Activated naive CD4-positive, alpha-beta T cell treated with Interleukin-2 at 50 U/mL for 16 hours (primary cell): ENCODE measurements at places on chromosomes 16 and 17.

DNA sequence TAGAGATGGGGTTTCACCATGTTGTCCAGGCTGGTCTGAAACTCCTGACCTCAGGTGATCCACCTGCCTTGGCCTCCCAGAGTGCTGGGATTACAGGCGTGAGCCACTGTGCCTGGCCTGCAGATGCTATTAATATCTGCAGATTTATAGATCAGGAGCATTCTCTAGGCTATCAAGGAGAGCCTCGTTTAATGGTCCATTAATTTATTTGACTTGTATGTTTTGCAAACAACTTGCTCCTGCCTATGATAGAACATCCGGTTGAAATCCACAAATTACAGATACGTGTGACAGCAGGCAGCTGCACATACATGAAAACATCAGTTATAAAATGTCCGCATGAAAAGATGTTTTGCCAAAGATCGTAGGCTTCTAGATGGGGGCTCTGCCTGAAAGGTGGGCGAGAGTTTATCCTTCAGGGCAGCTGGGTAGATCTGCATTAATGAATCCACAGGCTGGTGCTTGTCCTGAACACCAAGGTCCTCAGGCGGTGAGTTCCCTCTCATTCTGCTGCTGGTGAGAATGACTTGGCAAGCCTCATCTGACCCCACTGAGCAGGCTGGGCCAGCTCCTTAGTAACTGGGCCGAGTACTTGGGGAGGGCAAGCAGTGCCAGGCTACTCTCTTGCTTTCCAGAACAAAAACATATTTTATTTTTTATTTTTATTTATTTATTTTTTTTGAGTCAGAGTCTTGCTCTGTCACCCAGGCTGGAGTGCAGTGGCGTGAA lies 37.1 kb upstream of the MGAT5B start:
- DNase-seq = no peak

GRCh38 chr16:54284931-54285413 lies 1.6 kb downstream of the IRX3 start:
- DNase-seq = no peak

- no peak for DNase-seq
Observed at GRCh38 chr17:65474660-65475059, 86.8 kb downstream of the AXIN2 start.

DNA sequence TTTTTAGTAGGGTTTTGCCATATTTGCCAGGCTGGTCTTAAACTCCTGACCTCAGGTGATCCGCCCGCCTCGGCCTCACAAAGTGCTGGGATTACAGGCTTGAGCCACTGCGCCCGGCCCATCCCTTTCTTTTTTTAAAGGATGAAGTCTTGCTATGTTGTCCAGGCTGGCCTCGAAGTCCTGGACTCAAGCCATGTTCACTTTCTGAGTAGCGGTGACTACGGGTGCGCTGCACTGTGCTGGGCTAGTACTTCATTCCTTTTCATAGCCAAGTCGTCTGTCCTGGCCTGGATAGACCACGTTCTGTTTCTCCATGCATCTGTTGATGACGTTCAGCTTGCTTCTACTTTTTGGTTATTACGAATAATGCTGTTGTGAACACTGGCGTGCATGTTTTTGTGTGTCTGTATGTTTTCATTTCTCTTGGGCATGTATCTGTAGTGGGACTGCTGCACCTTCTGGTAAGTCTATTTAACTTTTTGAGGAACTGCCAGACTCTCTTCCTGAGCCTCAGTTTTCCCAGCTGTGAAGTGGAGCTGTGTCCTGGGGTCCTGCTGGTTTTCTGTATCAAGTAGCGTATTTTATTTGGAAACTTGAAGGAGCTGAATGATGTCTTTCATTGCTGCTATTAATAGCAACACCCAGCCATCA lies 40.0 kb upstream of the GSE1 start:
- no peak for DNase-seq

DNA sequence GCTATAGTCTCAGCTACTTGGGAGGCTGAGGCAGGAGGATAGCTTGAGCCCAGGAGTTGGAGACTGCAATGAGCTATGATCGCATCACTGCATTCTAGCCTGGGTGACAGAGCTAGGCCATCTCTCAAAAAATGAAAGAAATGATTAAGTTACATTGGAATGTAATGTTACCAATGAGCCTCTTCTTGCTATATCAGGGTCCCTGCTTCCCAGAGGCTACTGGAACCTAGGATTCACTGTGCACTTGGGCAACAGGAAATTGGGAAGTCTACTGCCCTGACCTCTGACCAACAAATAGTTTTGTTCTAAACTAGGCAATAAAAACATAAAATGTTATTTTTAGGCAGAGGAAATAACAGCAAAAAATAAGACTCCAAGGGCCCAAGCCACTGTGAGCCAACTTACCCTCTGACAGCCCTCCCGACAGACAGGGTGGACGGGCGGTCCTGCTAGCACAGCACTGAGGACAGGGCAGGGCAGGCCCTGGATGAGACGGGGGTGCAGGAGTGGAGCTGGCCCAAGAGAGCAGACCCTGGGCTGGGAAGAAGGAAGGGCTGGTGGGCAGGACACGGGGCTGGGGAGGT lies 27.5 kb downstream of the NSMCE1 start:
- DNase-seq = no peak

DNA sequence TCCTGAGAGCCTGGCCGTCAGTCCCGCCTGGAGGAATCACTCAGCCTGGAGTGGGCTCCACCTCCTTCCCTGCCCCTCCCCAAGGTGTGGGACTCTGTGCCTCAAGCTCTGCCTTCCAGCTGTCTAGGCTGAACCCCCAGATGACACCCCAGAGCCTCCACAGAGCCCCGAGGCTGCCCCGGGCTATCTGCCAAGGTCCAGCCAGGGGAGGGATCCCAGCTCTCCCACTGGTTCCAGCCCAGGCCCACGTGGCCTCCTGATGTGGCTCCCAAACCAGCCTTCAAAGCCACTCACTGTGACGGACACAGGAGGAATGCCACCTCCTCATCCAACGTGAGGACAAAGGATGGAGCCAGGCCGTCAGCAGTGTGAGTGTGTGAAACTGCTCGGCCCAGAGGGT lies 45.6 kb upstream of the ENPP7 start:
- DNase-seq = no peak

GRCh38 chr17:36736201-36737156 lies 135.1 kb downstream of the MRM1 start:
- no peak for DNase-seq

- DNase-seq = no peak
Observed at GRCh38 chr17:47718634-47719405, 14.2 kb upstream of the TBX21 start.

- DNase-seq = no peak
Observed at GRCh38 chr17:31731118-31731517, 127.9 kb downstream of the COPRS start.

DNA sequence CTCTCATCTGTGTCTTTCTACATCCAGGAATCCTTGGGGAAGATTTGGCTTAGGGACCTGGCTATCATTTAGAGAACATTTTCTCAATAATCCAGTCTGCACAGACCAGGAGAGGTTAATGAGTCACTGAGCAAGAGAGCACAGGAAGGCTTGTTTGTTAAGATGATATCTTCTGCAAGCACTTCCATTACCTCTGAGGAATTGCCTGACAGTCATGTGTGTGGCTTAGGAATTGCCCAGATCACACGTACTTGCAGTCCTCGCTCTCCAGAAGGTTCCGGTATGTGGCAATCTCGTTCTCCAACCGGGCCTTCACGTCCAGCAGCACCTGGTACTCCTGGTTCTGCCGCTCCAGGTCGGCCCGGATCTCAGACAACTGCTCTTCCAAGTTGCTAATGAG lies 3.3 kb downstream of the KRT37 start:
- DNase-seq = no peak

GRCh38 chr17:36504156-36504545 lies 17.7 kb downstream of the ZNHIT3 start:
- DNase-seq = no peak

DNA sequence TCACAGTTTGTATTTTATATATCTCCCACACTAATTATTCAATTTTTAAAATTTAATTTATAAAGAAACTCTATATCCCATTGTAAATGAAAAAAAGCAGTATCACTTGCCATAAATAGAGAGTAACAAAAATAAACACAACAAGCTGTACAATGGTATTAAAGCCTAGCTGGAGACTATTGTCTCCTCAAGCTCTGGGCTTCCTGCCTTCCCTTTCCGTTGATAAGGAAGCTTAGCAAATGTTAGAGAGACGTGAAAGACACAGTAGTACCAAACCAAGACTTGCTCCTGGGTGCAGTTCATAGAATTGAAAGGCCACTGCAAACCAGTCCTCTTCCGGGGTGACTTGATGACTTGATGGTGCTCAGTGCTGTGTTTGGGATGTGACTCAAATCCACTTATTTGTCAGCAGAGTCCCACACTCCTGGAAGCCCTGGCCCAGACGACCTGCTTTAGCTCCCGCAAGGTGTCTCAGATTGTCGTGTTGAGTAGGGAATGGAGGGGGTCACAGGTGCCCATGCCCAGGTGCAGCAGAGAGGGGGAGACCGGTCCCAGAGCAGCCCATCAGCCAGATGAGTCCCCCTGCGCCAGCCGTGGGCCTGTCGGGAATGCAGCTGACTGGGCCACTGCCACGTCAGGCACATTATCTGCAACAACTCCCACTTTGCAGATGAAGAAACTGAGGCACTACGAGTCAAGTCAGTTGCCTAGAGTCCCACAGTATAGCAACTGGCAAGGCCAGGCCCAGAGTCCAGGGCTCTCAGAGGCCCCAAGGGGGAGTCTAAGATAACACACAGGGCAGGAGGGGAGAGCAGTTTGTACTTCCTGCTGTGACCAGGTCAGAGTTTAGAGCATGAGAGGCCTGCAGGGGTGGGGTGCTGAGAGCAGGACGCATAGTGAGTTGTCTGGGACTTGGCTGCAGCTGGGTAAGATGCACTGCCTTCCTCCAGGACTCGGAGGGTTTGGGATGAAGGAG lies 40.5 kb downstream of the PSME3IP1 start:
- DNase-seq = no peak

- DNase-seq = no peak
Observed at GRCh38 chr17:45306623-45307022, 10.2 kb downstream of the MAP3K14 start.

GRCh38 chr16:67563708-67564468 lies 1.6 kb downstream of the CTCF start:
- no peak for DNase-seq

DNA sequence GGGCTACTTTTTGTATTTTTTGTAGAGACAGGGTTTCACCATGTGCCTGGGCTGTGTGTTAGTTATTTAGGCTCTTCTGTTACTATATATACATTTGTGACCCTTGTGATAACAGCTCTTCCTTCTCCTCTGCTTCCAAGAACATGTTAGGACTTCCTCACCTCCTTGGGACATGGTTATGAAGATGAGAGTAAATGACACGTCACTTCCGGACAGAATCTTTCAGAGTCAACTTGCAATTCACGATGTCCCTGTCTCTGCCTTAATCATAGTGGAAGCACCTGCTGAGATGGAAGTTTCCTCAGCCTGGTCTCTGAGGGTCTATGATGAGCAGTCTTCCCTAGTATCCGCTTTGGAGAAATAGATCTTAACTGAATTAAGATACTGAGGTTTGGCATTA lies 42.9 kb downstream of the CCDC42 start:
- no peak for DNase-seq

DNA sequence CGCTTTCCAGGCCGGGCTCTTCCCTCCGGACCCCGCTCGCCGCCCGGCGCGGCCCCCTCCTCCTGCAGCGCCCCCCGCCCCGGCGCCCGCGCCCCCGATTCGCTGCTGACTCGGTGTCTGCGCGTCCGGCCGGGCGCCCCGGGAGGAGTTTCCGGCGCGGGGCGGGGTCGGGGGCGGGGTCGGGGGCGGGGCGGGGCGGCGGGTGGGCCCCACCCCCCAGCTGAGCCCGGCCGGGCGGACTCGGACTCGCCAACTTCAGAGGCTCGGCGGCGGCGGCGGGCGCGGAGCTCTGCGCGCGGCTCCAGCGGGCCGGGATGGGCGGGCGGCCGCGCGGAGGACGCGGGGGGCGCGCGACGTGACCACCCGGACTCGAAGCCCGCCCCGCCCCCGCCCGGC lies at the start of gene METRNL:
TSS of gene METRNL (plus strand) at position 258 of the 396 bp plus-strand sequence. CDS start 207 bp downstream, outside the sequence.
- DNase-seq = peak; percentile 63

DNA sequence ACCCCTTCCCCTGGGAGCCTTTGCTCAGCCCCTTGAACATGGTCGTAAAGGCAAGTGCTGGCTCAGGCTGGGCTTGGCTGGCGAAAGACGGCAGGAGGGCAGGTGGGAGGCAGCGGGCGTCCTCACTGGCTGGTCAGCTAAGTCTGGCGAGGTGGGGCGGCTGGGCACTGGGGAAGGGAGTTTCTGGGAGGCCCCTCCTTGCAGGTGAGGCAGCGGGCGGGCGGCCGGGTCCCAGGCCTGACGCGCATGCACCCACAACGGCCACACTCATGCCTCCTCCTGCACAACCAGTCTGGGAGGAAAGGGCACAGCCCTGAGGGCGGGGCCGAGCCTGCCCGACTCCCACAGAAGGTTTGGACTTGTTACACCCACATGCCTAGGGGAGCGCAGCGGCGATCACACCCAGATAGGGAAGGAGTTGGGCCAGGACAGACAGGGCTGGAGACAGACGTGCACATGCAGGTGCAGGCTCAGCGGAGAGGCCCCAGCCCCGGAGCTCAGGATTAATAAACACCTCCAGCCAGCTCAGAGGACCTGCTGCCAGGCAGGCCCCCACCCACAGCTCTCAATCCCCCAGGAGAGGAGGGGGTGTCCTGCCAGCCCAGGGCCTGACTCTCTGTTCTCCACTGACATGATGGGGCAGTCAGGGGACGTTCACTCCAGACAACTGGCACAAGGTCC lies at the start of gene EVPL:
TSS of gene EVPL (minus strand) at position 148 of the 681 bp plus-strand sequence. CDS start at position 40, 108 bp downstream.
- DNase-seq = no peak

DNA sequence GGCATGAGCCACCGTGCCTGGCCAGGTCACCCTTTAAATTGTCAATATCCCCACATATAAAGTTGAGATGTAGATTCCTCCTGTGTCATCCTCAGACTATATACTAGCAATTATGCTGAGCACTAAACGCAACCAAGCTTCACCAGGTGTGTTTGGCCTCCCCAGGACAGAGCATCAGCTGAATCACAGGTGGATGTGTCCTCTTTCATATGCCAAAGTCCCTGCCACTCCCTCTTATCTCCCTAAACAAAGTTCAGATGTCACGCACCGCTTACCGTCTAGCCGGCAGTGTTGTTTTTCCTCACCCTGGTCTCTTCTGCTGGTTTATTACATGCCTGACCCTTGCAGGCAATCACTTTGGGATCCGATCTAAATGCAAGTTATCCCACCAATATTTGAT lies 43.8 kb upstream of the ARHGAP44 start:
- no peak for DNase-seq

DNA sequence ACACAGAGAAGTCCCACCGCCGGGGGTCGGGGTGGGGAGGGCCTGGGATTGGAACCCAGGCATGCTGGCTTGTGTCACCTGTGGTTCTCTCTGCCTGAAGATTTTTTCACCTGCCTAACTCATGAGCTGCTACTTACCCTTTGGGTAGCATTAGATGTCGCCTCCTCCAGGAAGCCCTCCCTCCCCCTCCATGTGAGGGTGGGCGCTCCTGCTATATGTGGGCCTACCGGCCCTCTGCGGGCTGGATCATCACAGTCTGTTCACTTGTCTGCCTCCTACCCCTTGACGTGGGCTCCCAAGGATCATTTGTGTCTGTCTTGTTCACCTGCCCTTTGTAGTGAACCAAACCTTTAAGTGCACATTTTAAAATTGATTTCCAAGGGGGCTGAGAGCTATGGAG lies 106.8 kb downstream of the SEC14L1 start:
- DNase-seq = no peak
